ENCODE measurements at places on chromosomes 5 and 9.

GRCh38 chr9:8946461-8946860, 1146.9 kb upstream of the DMAC1 start:
- DNase-seq, result no peak

DNA sequence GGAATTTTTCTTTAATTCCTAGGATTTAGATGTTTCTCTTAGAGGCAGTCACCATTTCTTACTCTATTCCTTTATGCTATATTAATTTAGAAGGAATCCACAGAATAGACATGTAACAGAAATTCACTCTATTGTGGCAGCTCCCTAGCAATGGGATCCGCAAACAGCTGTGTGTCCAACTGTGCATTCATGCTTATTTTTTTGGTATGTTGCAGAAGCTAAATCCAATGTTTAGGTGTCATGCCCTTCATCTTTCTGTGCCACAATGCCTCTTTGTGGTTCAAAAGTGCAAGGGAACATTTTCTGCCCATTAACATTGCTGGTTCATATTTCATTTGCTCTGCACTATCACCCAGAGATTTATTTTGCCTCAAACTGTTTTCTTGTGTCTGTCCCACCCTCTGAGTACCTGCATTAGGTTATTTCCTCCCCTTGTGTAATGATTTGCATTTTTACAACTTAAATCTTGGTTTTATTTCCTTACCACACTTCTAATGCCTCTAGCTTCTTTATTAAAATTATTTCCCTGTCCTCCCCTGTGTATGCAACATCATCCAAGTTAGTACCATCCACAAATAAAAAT, 816.5 kb downstream of the EFNA5 start:
- DNase-seq, result no peak

- no peak for DNase-seq
Observed at GRCh38 chr5:102799017-102799416, 43.9 kb downstream of the PAM start.

DNA sequence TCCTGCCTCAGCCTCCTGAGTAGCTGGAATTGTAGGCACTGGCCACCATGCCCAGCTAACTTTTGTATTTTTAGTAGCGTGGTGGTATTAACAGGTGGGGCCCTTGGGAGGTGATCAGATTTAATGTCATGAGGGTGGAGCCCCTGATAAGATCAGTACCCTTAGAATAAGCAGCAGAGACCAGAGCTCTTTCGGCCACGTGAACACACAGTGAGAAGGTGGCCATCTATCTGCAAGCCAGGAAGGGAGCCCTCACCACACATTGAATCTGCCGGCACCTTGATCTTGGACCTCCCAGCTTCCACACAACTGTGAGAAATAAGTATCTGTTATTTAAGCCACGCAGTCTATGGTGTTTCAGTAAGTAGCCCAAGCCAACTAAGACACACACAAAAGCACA, 22.5 kb downstream of the TBC1D2 start:
- no peak for DNase-seq

DNA sequence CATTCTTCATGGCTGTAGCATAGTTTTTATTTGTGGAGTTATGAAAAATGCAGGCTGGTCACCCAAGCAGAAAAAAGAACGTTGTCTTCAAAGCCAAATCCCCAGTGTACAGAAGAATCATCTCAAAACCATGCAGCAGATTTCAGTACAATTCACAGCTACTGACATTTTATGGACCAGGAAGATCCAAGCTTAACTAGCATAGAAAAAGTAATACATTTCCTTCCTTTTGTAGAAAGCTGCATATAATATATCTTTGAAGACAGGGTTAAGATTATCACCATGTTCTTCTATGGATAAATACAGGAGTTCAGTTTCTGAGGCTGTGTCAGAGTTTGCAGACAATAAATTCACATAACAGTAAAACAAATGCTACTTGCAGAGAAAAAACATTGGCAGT, 1054.8 kb upstream of the C9orf72 start:
- DNase-seq, result no peak

- DNase-seq, result no peak
Observed at GRCh38 chr9:26229324-26230054, 551.2 kb upstream of the TUSC1 start.

DNA sequence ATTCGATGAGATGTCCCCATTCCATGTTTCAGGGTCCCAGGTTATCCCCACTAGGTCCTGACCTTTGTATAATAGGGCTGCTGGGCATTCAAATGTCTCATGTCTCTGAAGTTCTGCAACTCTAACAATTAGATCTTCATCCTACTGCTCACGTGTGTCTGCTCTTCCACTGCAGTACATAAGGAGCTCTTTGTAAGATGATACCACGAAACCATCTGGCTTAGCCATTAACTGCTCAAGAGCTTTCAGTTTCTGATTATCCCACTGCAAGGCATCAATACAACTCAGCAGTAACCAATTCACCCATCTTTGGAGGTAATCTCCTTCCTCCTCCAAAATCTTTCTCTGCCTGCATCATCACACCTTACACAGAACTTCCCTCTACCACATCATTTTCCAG, 49.9 kb upstream of the PPP2CA start:
- no peak for DNase-seq

- no peak for DNase-seq
Observed at GRCh38 chr9:126534431-126535186, 79.1 kb upstream of the LMX1B start.

DNA sequence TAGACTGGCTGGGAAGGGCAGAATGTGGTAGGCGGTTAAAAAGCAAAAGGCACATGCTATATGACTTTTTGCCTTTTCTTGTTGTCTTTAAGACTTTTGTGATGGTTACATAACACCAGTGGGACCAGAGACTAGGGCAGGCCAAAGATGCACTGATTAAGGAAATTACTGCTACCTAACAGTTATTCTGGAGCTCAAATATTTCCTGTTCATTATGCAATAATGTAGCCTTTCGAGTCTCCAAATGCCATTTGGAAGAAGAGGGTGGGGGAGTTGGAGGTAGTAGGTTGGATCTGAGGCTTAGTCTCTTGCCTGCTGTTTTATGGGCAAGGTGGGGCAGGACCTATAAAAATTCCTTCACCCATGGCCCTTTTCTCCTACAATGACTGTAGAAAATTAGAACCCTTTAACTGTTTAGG, 51.7 kb downstream of the SH3GL2 start:
- no peak for DNase-seq

DNA sequence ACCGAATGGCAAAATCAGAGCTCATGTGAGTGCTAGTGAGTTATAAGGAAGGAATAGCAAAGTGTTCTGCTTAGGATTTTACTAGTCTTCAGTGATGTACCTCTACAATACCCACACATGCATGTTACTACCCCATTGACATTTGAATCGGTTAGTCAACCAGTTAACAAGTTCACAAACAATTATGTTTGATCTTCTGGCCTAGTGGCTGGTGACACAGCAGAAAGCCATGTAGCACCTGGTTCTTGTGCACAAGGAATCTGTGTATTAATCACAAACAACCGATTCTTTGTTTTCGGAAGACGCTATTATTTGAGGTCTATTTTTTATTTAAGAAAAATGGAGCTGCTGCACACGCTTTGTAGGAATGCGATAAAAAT, 41.9 kb downstream of the NTRK2 start:
- no peak for DNase-seq

DNA sequence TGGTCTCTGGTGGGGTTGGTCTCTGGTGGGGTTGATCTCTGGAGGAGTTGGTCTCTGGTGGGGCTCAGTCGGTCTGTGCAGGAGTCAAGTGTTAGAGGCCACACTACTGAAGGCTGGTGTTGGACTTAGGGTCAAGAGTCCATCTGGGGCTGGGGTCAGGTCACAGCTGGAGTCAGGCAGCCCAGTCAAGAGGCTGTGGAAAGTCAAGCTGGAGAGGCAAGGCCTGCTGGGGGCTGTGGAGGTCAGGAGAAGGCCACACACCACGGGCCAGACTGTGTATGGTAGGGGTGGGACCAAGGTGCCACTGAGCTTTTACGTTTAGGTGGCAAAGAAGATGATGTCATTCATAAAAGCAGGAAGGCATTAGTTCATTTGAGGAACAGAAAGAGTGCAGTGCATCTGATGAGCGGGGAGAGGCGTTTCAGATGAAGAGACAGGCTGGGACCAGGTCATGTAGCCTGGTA, 16.7 kb upstream of the CD74 start:
- DNase-seq, result no peak
